Colonic mucosa (tissue), 4 donors: ENCODE measurements at places on chromosomes 5 and 9. TPM values are rescaled to one million over a fixed set of nuclear protein-coding genes. Genes with fewer than 3 reads are reported as not detected.

GRCh38 chr9:91451431-91452270 is 28.0 kb upstream of the NFIL3 start:
- DNase-seq, result no peak
- no peak overlapping the region for H3K27ac ChIP-seq
- no peaks in the 10 kb centered on the region for H3K36me3 ChIP-seq
- H3K27me3 ChIP-seq, result no peaks in the 10 kb centered on the region

DNA sequence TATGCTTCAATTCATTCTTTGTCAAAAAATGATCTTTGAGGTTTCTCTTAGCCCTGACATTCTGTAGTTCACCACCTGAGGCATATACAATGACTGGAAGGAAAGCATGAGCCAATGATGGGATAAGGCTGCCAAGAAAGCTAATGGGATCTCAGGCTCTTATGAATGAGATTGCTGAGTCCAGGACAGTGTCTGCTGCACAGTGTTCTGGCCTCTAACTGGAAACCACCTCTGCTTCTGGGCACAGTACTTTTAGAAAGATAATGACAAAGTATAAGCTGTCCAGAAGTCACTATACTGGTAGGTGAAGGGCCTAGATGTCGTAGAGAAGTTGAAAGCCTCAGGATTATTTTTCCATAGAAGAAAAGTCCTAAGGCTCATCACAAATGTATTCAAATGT is 69.1 kb upstream of the PAPPA start:
- no peak overlapping the region for H3K4me3 ChIP-seq
- H3K27me3 ChIP-seq, result no peaks in the 10 kb centered on the region
- H3K4me1 ChIP-seq, result no peaks in the 10 kb centered on the region
- H3K27ac ChIP-seq, result no peak overlapping the region

The IL31RA gene
- not detected for total RNA-seq

GRCh38 chr9:68581696-68582095 is 41.0 kb upstream of the TMEM252 start:
- H3K4me1 ChIP-seq, result no peaks in the 10 kb centered on the region
- H3K27ac ChIP-seq, result no peak overlapping the region
- H3K36me3 ChIP-seq, result no peaks in the 10 kb centered on the region
- no peak overlapping the region for H3K4me3 ChIP-seq
